Mucosa of descending colon (tissue), 3 donors: ENCODE measurements at places on chromosomes 3 and 15. TPM values are rescaled to one million over a fixed set of nuclear protein-coding genes. Genes with fewer than 3 reads are reported as not detected.

Gene C2CD4A
- 0.28 TPM for total RNA-seq

DNA sequence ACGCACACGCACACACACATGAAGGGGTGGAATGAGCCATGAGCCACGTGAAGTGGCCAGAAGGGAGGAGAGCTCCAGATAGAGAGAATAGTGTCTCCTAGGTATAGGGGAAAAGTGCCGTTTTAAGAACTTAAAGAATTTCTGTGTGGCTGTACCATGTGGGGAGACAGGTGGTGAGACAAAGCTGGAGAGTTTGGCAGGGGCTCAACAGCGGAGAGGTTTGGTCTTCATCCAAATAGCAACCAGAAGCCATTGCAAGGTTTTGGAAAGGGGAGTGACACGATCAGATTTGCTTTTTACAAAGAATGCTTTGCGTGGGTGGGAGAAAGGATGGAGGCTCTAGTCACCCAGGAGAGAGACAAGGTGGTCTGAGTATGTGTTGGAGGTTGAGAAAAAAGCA is 146.0 kb downstream of the IL20RB start:
- no peak for DNase-seq

DNA sequence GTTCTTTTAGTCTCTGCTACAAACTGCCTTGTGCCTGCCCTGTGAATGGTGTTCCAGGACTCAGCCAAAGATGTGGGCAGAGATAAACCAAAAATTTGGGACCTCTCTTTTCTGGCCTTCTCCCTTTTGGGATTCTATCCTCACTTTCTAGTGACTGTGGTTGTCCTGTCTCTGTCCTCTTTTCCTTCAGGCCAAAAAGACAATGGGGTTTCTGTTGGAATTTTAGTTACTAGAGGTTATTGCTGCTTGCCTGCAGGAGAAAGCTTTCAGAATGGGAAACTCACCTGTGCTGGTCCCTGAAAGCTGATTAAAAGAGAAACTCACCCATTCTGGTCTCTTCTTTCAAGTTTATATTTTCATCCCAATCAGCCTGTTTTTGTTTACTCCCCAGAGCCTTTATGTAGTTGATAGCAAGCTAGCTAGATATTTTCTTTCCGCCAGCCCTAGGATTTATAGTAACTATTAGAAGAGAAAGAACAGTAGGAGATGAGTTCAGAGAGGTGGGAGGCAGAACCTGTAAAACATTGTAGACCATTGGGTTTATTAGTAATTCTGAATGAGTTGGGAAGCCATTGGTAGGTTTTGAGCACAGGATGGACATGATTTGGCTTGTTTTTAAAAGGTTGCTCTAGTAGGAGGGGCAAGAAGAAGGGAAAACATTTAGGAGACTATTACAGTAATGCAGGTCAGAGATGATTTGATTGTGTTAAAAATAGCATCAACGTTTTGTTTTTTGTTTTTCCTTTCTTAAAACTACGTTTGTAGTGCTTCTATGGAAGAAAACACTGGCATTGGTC is 138.9 kb downstream of the TCF12 start:
- no peak for DNase-seq

- DNase-seq = no peak
These were observed 58.9 kb downstream of the TMCC1 start for GRCh38 chr3:129834580-129834979.

Gene CTDSPL
- 59.1 TPM for total RNA-seq

Gene PAK6
- 0.98 TPM for total RNA-seq

GRCh38 chr3:33075995-33076394 is 21.0 kb downstream of the GLB1 start:
- DNase-seq = no peak

DNA sequence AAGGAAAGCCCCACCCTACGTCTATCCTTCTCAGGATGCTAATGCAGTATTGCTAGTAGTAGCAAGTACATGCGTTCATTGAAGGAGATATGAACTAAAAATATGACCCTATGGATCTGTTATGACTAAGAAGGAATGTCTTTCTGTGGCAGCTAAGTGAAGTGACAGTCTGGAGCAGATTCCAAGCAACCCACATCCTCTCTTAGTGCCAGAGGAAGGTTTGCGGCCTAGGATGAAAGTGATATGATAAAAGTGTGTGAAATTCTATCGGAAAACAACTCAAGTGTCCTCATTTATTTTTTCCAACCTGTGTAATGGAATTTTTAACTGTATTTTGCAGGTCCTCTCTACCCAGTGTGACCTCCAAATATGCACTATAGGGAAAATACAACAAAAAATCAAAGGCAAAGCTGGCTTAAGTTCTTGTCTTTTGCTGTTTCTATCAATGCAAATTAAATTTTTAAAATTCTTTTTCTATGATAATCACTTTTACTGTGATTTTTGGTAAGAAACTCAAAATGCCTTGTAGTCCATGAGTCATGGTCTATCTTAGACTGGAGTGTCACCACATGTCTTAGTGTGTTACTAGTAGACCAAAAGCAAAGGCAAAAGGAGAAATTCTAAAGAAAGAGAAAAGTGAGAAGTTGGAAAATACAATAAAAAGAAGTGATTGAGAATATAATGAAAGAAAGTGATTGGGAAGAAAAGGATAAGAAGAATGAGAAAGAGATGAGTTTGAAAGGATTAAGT is 161.2 kb upstream of the TMCO5A start:
- no peak for DNase-seq

Gene SERINC4
- 0.52 TPM for total RNA-seq

DNA sequence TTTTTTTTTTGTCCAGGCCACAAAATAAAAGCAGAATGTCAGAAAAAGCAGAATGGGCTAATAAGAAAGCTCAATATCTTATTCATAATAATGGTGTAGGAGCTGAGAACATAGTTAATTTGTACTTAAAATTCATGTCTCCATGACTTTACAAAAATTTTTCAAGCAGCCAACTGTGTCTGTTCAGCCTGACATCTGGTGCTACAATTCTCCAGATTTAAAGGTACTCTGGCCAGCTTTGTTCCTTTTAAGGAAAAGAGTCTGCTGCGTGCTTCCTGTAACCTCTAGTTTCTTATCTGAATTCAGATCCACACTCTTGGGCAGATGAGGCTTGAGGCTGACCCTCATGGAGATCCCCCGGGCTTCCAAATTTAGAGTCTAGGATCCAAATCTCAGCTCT is 8.7 kb upstream of the RFX7 start:
- no peak for DNase-seq

- DNase-seq = no peak
These were observed 242.3 kb downstream of the TLE3 start for GRCh38 chr15:69855258-69856000.

- no peak for DNase-seq
These were observed 22.2 kb upstream of the B3GNT5 start for GRCh38 chr3:183230826-183231225.

- DNase-seq = no peak
These were observed 282.3 kb upstream of the TBC1D5 start for GRCh38 chr3:18024715-18025114.

DNA sequence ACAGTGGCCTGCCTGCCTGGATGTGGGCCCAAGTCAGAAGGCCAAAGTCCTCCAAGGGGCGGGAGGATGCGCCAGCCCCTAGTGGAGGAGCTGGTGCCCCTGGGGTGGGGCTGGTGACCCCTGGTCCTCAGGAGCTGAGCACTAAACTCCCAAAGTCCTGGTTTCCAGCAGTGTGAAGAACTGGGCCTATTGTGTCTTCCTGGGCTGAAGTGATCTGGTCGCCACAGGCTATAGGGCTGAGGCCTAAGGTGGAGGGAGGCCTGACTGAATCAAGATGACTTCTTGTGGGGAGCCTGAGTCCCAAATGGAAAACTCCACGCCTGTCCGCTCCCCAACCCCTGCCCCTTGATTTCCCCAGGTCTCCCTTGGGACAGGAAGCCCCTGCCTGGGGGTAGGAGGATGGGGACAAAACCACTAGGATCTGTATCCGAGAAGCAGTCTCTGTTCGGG is 753 bp upstream of the FES start:
- DNase-seq = peak; percentile 37

GRCh38 chr3:159739969-159740368 is 248.7 kb upstream of the IL12A start:
- DNase-seq = no peak

DNA sequence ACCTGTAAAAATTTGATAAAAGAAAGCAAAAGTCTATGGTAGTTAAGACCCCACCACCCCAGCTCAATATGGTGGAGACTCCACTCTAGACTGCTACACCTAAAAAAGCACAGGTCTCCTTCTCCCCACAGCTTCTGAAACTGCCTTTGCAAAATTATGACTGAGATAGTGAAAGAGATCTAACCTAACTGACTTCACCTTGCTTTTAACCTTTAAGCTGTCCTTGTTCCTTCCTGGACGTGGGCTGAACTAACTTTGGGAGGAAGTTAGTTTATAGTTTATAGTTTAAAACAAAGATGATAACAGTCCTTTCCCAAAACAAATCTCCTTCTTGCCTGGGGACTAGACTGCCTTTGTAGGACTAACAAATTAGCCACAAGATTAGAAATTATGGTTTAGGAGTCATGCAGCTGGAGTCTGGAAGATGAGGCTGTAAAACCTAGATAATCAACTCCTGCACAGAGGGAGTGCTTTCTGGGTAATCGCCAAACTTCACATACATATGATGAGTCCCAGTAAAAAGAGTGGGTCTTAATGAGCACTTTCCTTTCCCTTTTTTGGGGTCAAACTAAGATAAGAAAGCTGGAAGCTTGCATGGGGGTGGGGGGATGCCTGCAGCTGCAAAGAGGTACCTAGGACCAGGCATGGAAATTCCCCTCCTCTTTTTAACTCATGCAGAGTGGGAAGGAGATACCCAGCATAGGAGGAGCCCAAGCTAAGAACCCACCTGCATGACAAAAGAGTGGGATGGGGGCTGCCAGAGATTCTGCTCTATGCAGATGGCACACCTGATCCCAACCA is 17.5 kb downstream of the CCR8 start:
- peak; percentile 14 for DNase-seq

Gene SAXO2
- total RNA-seq = 2.3 TPM

Gene GORASP1
- total RNA-seq = 122 TPM

GRCh38 chr3:81352867-81353266 is 408.6 kb downstream of the GBE1 start:
- peak; percentile 18 for DNase-seq

- DNase-seq = peak; percentile 31
These were observed 14.4 kb upstream of the C3orf80 start for GRCh38 chr3:160210799-160211221.

- no peak for DNase-seq
These were observed 289.1 kb downstream of the TIGIT start for GRCh38 chr3:114582929-114583328.

DNA sequence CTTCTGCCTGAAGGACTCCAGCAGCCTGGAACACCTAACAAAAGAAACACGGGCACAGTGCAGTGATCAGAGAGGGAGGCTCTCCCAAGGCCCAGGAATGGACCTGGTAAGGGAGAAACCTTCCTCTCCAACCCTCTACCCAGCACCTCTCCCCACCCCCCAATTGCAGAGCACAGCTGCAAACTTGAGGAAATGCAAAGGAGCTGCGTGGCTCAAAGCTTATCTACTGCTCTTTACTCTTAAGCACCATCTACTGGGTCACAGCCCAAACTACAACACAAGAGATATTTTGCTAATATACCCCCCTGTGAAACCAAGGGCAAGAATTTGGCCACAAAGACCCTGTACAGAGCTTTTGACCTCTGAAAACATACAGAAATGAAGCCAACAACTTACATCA is 328.3 kb downstream of the OXSM start:
- no peak for DNase-seq
